Colonic mucosa (tissue), 4 donors: ENCODE measurements at places on chromosomes 7 and 10. TPM values are rescaled to one million over a fixed set of nuclear protein-coding genes. Genes with fewer than 3 reads are reported as not detected.

- H3K36me3 ChIP-seq: no peaks in the 10 kb centered on the region
- no peaks in the 10 kb centered on the region for H3K27me3 ChIP-seq
- DNase-seq: no peak
- no peak overlapping the region for H3K27ac ChIP-seq
- H3K4me1 ChIP-seq: no peaks in the 10 kb centered on the region
Observed at GRCh38 chr10:118973744-118974143, 55.8 kb upstream of the NANOS1 start.

- DNase-seq: no peak
- H3K36me3 ChIP-seq: no peaks in the 10 kb centered on the region
- no peak overlapping the region for H3K27ac ChIP-seq
- H3K4me1 ChIP-seq: no peaks in the 10 kb centered on the region
- no peaks in the 10 kb centered on the region for H3K27me3 ChIP-seq
Observed at GRCh38 chr10:102701272-102701671, 12.9 kb downstream of the ARL3 start.

The TNKS2 gene
- 19.3 TPM for total RNA-seq

The DDC gene
- 85.4 TPM for total RNA-seq

The SP8 gene
- not detected for total RNA-seq

The RSPH10B gene
- not detected for total RNA-seq

GRCh38 chr10:97571622-97572021 is 957 bp upstream of the ANKRD2 start:
- no peak overlapping the region for H3K4me3 ChIP-seq
- DNase-seq: no peak
- no peak overlapping the region for H3K27ac ChIP-seq
- H3K27me3 ChIP-seq: no peaks in the 10 kb centered on the region

The CCDC3 gene
- 2.1 TPM for total RNA-seq

DNA sequence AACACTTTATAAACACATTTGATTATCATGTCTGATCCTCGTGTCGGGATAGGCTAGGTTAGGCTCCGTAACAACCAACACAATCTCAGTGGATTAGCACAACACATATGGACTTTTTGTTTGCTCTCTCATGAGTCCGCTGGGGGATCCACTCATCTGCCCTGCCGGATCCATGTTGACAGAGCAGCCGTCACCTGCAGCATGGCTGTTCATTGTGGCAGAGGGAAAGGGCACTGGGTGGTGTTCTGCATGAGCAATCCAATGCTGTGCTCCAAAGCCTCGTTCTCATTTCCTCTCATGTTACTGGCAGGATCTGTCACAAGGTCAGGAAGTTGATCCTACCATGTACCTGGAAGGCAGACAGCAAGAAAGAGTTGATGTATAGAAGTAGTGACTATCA is 62.5 kb upstream of the RAPGEF5 start:
- no peak overlapping the region for H3K27ac ChIP-seq
- H3K4me3 ChIP-seq: no peak overlapping the region
- H3K36me3 ChIP-seq: no peaks in the 10 kb centered on the region
- no peaks in the 10 kb centered on the region for H3K4me1 ChIP-seq

DNA sequence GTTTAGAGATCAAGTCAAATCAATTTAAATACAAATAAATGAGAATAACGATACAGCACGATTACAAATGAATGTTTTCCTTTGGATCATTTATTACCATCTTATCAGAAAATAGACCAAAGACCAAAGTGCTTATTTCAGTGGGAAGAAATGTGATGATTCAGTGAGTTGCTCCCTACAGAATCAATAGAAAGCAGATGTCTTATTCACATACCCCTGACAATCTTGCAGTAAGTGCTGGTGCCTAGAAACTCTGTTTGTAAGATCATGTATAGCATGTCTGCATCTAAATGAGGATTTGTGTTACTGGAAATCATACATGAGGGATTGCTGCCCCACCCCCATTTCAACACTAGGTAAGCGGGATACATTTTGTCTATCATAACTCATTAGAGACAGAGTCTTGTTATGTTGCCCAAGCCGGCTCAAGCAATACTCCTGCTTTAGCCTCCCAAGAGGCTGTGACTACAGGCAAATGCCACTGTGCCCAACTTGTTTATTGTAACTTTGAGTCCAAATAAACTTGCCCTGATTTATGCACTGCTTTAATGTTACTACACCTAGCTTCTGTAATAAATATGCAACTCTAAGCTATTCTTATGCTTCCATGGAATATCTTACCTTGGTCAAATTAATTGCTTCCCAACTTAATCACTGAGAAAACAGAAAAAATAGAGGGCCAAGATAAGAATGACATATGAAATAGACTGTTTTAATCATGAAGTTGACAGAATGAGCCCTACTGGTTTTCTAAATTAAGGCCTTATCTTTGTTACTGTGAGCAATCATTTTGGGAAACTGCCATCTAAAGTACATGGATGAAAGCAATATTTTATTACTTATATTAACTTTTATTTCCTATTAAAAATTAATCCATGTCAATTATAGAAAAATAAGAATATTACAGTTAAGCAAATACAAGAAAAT is 82.5 kb downstream of the AHR start:
- H3K36me3 ChIP-seq: no peaks in the 10 kb centered on the region
- H3K27ac ChIP-seq: no peak overlapping the region
- H3K4me3 ChIP-seq: no peak overlapping the region
- DNase-seq: no peak

DNA sequence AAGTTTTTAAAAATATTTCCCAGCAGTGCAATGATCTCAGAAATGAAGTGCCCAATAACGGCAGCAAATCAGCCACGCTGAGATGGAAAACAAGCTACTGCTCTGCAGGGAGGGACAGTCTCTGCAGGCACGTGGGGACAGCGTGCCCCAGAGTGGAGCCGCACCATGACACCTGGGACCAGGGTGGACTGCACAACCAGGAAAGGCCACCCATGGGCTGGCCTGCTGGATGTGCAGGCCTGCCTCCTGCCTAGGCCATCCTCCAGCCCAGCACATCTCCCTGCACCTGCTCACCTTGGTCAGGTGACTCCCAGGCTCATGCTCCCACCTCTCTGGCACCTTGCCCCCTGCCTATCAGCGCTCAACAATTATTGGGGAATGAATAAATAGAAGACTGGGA is 80.4 kb downstream of the VSTM4 start:
- H3K27me3 ChIP-seq: no peaks in the 10 kb centered on the region
- H3K36me3 ChIP-seq: no peaks in the 10 kb centered on the region

GRCh38 chr10:72889391-72889831 is 4.1 kb upstream of the OIT3 start:
- H3K4me1 ChIP-seq: no peaks in the 10 kb centered on the region
- H3K27me3 ChIP-seq: no peaks in the 10 kb centered on the region
- no peak for DNase-seq
- no peak overlapping the region for H3K27ac ChIP-seq
- H3K36me3 ChIP-seq: no peaks in the 10 kb centered on the region

DNA sequence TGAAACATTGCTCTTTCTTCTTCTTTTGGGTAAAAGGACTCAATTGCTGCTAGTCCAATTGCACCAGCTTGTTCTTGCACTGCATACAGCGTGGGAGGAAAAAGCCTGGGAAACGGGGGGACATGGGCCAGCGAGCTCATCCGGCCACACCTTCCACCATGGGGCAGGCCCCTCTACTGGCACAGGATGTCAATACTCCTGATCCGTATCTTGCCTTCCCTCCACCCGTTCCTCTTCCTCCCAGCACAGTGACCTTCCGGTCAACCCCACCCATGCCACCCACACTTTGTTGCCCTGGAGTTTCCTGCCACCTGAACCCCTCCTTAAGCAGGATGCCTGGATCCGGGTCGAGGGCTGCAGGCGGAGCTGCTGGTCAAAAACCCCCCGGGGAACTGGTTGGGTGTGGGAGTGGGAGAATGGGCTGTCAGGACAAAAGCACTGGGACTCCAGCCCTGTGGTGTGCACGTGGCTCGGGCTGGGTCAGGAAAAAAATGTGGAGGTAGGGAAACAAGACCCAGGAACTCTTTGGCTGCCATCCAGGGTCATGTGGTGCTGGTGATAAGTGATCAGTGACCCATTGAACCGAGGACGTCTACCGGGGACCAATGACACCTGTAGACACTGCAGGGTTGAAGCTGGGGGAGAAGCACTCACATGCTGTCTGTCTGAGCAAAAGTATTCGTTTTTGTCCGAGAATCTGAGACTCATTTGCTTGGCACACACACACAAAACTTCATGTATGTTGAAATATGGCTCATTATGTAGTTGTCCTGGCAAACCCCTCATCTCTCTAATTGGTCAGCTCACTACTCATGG is 8.1 kb downstream of the IL2RA start:
- peak; percentile 57 for DNase-seq
- H3K27ac ChIP-seq: peak overlapping the region; percentile 6
- H3K4me3 ChIP-seq: no peak overlapping the region
- no peaks in the 10 kb centered on the region for H3K27me3 ChIP-seq

- no peaks in the 10 kb centered on the region for H3K27me3 ChIP-seq
- H3K27ac ChIP-seq: no peak overlapping the region
- H3K36me3 ChIP-seq: no peaks in the 10 kb centered on the region
- no peaks in the 10 kb centered on the region for H3K4me1 ChIP-seq
Observed at GRCh38 chr7:131898418-131898817, 342.0 kb upstream of the PODXL start.

DNA sequence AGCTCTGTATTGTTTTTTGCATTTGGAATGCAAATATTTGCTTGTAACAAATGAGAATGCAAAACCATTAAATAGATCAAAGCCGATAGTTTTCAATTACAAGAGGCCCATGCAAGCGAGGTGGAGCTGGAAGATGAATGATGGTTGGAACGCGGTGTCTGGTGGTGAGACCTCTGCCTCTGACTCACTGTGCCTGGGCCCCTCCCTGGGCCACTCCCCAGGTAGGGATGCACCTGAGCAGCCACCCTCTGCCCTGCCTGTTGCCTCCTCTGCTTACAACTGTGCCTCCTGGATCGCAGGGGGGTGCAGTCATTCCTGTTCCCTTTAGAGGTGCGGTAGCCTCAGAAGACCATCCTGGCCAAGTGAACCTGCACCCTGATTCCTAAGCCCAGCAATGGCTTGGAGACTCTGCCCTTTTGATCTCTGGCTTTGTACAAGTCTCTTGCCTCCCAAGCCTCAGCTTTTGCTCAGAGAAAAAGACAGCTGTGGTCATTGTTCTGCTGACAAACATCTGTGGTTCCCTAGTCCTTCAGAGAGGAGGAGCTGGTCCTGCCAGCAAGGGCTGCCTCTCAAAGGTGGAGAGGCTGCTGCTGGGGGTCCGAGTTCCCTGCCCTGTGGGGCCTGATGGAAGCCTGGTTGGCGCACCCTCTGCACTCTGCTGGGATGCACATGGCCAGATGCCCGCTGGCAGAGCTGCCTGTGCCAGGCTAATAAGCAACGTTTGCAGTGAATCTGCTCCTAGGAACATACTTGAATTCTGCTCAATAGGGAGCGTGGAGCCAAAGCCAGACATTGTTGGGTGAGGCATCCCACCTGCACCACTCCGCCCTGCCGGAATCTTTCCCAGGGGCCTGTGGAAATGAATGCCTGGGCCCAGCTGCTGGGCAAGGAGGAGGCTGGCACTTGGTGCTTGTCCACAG is 126.3 kb upstream of the TCERG1L start:
- no peaks in the 10 kb centered on the region for H3K27me3 ChIP-seq
- no peaks in the 10 kb centered on the region for H3K4me1 ChIP-seq
- H3K27ac ChIP-seq: no peak overlapping the region
- no peaks in the 10 kb centered on the region for H3K36me3 ChIP-seq

DNA sequence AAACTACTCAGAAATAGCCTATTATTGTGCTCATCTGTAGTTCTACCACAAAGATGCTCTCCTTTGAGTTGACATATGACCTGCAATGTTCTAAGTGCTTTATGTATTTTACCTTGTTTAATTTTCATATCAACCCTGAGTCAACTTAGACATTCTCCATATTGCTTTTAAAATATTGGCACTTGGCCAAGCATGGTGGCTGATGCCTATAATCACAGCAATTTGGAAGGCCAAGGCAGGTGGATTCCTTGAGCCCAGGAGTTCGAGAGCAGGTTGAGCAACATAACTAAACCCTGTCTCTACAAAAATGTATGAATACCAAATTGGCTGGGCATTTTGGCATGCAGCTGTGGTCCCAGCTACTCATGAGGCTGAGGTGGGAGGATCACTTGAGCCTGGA is 50.6 kb downstream of the PRKG1 start:
- H3K4me3 ChIP-seq: no peak overlapping the region
- no peak overlapping the region for H3K27ac ChIP-seq
- no peaks in the 10 kb centered on the region for H3K27me3 ChIP-seq

The HEPACAM2 gene
- 81.5 TPM for total RNA-seq

The PNLIPRP2 gene
- total RNA-seq: 5.0 TPM

DNA sequence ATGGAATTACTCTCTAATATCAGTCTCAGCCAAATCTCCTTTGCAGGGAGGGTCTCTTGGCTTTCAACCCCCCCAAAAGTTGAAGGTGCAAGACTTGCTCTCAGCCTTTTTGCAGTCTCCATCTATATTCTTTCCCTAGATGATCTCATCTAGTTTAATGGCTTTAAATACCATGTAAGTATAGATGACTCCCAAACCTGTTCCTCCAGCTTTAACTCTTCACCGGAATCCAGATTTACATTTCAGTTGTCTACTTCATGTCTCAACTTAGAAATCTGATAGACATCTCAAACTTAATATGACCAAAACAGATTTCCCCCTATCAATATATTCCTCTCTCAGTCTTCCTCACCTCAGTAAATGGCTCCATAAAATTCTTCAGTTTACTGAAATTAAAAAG is 9.9 kb upstream of the TAS2R41 start:
- H3K27me3 ChIP-seq: no peaks in the 10 kb centered on the region
- H3K4me3 ChIP-seq: no peak overlapping the region
- H3K27ac ChIP-seq: no peak overlapping the region
- no peaks in the 10 kb centered on the region for H3K4me1 ChIP-seq
- no peak for DNase-seq
- no peaks in the 10 kb centered on the region for H3K36me3 ChIP-seq

GRCh38 chr10:108586424-108586823 is 1336.9 kb downstream of the XPNPEP1 start:
- DNase-seq: no peak
- no peaks in the 10 kb centered on the region for H3K36me3 ChIP-seq
- no peaks in the 10 kb centered on the region for H3K4me1 ChIP-seq
- H3K27ac ChIP-seq: no peak overlapping the region

GRCh38 chr10:7657552-7657951 is 9.2 kb downstream of the ITIH5 start:
- no peak for DNase-seq
- no peak overlapping the region for H3K27ac ChIP-seq
- H3K4me1 ChIP-seq: no peaks in the 10 kb centered on the region
- no peaks in the 10 kb centered on the region for H3K36me3 ChIP-seq

DNA sequence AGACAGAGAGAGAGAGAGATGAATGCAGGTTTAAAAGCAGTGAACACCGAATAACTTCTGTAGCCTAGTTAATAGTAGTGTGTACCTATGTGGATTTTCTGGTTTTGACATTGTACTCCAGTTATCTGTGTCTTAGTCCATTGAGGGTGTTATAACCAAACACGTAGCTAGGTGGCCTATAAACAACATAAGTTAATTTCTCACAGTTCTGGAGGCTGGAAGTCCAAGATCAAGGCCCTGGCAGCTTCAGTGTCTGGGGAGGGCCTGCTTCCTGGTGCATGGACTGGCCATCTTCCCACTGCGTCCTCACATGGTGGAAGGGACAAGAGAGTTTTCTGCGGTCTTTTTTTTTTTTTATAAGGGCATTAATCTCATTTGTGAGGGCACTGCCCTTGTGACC is 23.5 kb downstream of the AOC1 start:
- no peaks in the 10 kb centered on the region for H3K27me3 ChIP-seq
- no peaks in the 10 kb centered on the region for H3K4me1 ChIP-seq
- H3K27ac ChIP-seq: no peak overlapping the region
- no peak overlapping the region for H3K4me3 ChIP-seq

- no peak for DNase-seq
- H3K4me1 ChIP-seq: no peaks in the 10 kb centered on the region
- H3K36me3 ChIP-seq: no peaks in the 10 kb centered on the region
- no peak overlapping the region for H3K4me3 ChIP-seq
- no peak overlapping the region for H3K27ac ChIP-seq
Observed at GRCh38 chr10:89431977-89432376, 17.6 kb downstream of the IFIT5 start.
